ENCODE measurements at places on chromosomes 11 and 22.

GRCh38 chr11:60211206-60211605 lies 28.3 kb upstream of the MS4A6A start:
- DNase-seq = no peak

DNA sequence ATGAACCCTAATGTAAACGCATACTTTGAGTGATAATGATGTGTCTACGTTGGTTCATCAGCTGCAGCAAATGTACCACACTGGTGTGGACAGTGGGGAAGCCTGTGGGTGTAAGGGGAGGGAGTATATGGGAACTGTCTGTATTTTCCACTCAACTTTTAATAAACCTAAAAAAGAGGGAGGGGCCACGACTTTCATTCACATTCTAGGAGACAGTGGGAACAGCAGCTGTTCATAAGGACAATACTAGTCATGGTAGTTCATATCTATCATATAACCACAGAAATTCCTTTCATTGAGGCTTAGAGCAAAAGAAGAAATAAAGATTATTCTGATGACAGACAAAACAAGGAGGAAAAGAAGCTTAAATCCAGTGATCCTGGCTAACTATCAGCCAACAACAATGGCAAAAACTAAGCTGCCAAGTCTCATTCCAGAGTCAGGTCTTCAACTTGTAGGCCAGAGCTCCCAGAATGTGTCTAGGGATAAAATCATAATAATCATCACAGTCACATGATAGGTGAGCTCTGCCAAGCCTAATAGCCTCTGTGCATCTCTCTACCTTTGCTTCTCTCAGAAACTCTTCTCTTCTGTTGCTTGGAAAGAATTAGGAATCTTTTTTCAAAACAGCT lies 59.4 kb upstream of the CHRM4 start:
- no peak for DNase-seq

GRCh38 chr11:30914143-30914762 lies 328.1 kb upstream of the MPPED2 start:
- peak; percentile 14 for DNase-seq

DNA sequence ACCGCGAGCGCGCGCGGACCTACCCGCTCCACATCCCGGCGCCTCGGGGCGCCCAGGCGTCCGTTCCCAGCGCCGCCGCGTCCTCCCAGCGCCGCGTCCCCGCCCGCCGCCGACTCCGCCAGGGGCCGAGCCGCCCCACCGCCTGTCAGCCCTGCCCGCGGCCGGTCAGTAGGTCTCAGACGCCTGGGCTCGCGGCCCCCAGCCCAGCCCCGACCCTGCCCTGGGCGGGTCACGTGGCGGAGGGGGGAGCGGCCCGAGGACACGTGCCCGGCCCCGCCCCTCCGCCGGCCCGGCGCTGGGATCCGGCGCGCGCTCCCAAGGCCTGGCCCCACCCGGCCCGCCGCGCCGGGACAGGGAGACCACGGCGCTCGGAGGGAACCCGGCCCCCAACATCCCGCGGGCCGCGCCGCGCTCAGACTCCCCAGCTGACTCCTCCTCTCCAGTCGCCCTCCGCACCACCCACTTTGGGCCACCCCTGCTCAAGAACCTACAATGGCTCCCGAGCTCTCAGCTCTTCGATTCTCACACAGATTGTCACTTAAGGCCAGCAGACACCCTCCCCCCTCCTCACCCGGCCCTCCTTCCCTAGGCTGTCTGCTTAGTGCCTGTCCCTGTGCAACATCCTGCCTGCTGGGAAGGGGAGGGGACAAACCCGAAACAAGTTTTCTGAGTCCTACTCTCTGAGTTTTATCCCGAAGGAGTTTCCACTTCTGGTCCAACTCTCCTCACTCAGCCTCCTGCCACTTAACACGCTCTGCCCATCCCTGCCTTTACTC lies at the start of gene RAB3IL1:
Gene RAB3IL1 (minus strand): TSS at position 233 of the 776 bp plus-strand sequence. CDS start 199 bp downstream, at position 34.
- peak; percentile 40 for DNase-seq

DNA sequence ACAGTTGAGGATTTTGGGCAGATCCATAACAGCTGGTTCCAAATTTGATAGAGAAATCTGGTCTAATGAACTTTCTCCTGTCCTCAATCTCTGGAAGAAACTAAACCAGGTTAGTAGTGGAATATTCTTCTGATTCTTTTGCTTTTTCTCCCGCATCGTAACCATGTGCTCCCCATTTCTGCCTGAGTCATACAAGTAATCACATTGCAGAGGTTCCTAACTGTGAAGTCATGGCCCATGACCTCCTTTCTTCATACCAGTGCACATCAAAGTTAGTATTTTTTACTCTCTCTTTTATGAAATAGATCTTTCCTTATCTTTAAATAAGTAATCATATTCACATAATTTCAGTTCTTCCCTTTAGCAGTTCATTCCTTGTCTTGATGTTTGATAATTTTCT lies 249.0 kb downstream of the DYNC2H1 start:
- no peak for DNase-seq

- no peak for DNase-seq
Observed at GRCh38 chr11:66345316-66345649, 379 bp upstream of the BRMS1 start.

GRCh38 chr11:8267831-8268529 lies 4.3 kb upstream of the LMO1 start:
- peak; percentile 45 for DNase-seq

DNA sequence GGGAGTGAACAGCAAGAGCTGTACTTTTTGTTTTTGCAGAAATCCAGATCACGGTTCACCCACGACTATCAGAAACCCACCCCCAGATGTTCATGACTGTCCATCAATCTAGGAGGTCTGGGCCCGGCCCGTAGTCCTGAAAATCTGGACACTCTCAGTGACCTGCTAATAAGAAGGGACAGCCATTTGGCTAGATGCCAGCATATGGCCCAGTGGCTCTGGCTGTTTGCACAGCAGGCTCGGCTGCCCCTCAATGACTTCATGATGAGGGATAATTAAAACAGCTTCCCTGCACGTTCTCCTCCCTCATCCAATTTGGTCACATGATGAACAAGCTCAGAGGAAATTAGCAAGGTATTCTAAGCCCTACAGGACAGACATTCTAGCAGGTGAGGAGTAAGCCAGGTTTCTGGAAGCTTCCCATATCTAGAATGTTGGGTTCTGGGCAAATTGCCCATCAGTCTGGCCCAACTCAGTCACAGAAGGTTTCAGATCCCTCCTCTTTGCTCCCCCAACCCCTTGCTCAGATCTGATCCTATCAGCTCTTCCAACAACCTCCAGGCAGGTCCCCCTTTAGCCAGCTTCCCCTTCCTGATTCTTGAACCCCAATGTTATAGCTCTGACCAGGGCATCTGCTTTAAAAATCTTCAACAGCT lies 397.3 kb downstream of the SHANK2 start:
- DNase-seq = no peak

DNA sequence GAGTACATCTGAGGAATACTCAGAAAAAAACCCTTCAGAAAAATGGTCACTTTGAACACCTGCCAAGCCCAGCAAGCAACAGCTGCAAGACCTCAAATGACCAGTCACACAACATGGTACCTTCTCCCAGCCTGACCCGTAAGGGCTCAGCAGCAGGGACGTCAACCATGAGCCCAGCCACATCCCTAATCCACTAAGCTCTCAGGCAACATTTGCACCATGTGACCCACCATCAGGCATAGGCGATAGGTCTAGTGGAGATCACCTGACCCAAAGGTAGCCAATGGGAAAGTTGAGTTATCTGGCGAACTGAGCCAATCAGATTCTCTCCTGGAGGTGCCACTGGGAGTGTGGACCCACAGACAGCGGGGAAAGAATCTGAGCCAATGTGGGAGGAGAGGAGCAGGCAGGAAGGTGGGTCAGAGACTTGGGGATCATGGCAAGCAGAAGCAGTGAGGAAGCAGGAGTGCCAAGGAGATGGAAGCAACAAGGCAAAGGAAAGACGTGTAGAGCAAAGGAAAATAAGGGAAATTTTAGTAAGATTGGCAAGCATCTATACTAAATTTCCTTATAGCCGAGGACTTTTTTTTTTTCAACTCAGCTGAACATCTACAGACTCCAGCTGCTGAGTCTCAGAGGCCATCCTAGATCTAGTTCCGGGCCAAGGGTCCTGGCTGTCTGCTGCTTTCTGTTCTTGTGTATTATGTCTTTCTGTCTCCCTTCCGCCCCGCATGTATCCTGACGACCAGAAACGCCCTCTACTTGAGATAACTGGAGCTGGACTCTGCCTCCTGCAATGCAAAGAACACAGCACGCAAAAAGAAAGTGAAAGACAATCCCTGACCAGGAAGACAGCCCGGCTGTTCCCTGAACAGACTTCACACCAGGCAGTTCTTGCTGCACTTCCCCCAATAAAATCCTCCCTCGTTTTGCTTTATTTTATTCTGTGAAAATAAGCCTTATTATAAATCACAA lies 11.0 kb upstream of the PLAAT2 start:
- DNase-seq = peak; percentile 26

GRCh38 chr11:10108915-10109680 lies 184.9 kb downstream of the SBF2 start:
- DNase-seq = no peak

- DNase-seq = no peak
Observed at GRCh38 chr22:21041937-21042336, 3.8 kb upstream of the LRRC74B start.

- DNase-seq = peak; percentile 60
Observed at GRCh38 chr22:29689880-29690213, 30.0 kb upstream of the CABP7 start.

- no peak for DNase-seq
Observed at GRCh38 chr11:32034680-32035079, 56.2 kb upstream of the RCN1 start.

GRCh38 chr11:4763096-4763495 lies 6.6 kb downstream of the OR51F1 start:
- DNase-seq = no peak

GRCh38 chr22:20576445-20576816 lies 69.0 kb downstream of the MED15 start:
- no peak for DNase-seq

GRCh38 chr11:131792243-131792642 lies 421.8 kb downstream of the NTM start:
- no peak for DNase-seq

DNA sequence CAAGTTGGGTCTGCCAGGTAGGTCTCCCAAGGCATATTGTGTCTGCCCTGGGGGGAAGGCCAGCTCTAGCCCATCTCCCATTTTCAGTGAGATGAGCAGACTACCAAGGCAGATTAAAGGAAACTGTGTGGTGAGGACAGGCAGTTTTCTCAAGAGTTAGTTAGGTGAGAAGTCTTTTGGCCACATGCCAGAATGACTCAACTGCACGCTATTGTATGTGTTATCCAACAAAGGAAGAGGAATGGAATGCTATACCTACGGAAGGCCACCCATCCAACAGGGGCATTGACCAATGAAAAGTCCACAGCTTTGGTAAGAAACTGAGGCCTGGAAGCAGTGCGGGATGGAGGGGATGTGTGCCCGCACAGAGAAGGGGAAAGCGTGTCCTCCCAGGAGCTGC lies 941.7 kb downstream of the NTM start:
- no peak for DNase-seq

GRCh38 chr11:30016588-30017363 lies at the start of gene KCNA4:
TSS of gene KCNA4 (minus strand) at chr11:30017030. CDS start at chr11:30012678, 4,352 bp downstream.
- DNase-seq = peak; percentile 11

DNA sequence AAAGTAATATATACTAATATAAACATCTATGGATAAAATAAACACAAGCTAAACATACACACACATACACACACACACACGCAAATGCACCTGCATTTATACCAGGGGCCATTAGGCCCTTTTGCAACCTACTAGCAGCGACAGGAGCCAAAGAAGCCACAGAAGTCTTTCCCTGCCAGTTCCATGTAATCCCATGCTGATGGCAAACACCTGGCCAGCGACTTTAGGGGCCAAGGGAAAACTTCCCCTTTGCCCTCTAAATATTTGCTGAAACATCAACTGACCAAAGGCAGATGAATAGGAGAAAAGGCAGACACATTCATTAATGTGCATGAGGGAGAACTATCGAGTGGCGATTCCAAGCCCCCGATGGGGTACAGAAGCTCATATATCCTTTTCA lies 14.8 kb upstream of the P2RY2 start:
- DNase-seq = no peak

GRCh38 chr22:27474112-27474571 lies 327.4 kb downstream of the MN1 start:
- no peak for DNase-seq
